ENCODE measurements at places on chromosomes 7 and 10.

DNA sequence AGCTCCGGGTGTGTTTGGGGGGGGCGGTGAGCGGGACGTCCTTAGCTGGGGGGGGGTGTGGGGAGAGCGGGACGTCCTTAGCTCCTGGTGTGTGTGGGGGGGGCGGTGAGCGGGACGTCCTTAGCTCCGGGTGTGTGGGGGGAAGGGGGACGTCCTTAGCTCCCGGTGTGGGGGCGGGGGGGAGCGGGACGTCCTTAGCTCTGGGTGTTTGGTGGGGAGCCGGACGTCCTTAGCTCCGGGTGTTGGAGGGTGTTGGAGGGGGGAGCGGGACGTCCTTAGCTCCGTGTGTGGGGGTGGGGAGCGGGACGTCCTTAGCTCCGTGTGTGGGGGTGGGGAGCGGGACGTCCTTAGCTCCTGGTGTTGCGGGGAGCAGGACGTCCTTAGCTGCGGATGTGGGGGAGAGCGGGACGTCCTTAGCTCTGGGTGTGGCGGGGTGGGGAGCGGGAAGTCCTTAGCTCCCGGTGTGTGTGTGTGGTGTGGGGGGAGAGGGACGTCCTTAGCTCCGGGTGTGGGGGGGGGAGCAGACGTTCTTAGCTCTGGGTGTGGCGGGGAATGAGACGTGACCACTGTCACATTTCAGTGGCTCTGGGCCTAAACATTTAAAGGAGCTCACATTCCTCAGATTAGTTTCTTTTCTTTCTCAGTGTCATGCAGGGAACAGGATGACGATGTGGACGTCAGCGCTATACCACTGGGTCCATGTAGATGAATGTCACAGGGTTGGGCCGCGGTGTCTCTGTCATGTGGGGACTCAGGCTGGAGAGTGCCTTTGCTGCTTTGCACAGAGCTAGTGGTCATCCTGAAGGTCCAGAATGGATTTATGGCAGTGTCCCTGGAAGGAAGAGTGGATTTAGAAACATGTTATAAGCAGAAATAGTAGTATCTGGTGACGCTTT lies 7.5 kb downstream of the DYNC2I1 start:
- peak; percentile 30 for DNase-seq

DNA sequence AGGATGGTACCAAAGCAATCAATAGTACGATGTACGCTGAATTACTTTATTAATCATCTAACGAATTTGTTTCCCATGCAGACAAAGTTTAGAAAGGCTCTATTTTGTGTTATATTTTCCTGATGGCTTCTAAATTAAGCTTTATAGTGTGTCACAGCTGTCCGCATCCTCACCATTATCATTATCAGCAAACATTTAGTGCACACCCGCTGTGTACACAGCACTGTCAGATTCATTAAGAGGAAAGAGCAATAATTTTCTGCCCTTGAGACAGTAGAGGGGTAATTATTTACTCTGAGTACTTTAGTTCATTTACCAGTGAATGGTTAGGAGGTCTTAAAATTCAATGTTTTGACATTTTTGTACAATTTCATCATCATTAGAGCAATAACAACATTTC lies 233.3 kb upstream of the PTPRZ1 start:
- DNase-seq, result no peak

GRCh38 chr10:128003521-128003920 lies 96.6 kb downstream of the PTPRE start:
- DNase-seq, result no peak

DNA sequence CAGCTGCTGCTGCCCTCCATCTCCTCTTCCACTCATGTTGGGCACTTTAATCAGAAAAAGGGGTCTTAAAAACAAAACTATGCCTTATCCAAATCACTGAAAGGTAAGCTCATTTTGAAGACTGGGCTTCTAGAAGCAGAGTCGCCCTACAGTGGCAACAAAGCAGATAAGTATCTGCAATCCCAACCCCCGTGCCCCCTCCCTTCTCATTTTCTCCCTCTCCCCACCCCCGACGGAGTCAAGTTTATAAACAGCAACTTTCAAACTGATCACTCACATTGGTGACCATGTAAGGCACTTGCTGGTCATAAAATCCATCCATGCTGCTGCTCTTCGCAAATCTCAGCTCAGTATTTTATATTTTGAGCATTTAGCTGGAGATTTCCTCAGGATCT lies 738 bp downstream of the ETV1 start:
- DNase-seq, result no peak

DNA sequence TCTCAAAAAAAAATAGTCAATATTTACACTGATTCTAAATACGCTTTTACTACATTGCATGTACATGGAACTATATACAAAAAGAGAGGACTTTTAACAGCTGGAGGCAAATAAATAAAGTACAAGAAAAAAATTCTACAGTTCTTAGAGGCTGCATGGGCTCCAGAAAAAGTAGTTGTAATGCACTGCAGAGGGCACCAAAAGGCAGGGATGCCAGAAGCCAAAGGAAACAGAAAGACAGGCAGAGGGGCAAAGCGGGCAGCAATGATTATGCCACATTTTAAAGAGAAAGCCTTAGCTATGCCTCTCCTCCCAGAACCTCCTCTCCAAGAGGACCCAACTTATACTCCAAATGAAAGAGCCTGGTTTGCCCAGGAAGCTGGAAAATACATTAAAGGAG lies 11.6 kb upstream of the ADCK2 start:
- DNase-seq, result no peak

GRCh38 chr7:155184923-155185322 lies 112.8 kb upstream of the INSIG1 start:
- no peak for DNase-seq

DNA sequence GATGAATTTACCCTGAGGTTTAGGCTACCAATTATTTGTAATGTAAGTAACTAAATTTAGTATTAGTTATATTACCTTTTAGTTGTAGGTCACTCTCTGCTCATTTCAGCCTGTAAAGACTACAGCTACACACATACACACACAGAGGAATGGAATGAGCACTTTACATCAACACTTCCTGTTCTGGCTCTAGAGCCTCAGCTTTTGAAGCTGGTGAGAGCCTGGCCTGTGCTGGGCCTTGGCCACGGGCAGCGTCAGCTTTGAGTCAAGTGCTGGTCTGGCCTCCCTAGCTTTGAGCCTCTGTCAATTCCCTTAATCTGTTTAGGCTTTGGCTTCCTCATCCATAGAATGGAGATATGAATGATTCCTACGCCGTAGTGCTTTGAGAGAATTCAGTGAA lies 141.7 kb downstream of the EGFR start:
- no peak for DNase-seq

- DNase-seq, result no peak
These were observed 38.2 kb downstream of the SMURF1 start for GRCh38 chr7:99105756-99106155.

DNA sequence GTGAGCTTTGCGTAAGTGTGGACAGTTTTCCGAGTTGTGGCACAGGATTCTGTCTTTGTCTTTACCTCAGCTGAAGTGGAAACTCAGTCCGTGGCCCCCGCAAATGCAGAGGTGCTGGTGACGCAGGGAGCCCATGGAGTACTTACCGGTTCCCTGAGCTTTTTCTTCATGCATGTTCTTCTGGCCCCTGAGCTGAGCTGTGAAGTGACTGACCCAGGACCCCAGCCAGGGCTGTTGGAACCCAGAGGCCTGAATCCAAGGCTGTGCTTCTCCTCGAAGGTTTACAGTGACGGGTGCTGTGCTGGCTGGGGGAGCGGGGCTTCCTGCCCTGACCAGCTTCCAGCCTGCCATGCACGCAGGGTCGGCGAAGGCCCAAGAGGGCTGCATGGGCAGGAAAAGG lies 223.5 kb downstream of the GLRX3 start:
- no peak for DNase-seq

- DNase-seq, result no peak
These were observed 78.4 kb upstream of the UNC5B start for GRCh38 chr10:71133710-71134686.

DNA sequence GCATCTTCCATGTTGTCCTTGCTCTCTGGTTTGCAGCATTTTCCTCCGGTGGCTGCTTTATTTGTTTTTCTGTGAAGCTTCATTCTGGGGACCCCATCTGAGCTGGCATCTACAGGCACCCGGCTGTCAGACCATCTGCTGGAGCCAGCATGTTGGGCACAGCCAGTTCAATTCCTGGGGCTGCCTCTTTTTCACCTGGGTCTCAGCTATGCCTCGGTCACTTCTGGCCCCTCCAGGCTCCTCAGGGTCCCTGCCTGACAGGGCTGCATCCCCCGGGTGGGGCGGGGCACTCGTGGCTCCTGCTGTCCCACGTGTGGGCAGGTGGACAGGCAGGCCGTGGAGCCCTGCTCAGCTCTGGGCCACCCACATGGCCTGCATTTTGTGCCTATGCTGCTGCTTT lies 8.1 kb downstream of the SCART1 start:
- DNase-seq, result no peak

DNA sequence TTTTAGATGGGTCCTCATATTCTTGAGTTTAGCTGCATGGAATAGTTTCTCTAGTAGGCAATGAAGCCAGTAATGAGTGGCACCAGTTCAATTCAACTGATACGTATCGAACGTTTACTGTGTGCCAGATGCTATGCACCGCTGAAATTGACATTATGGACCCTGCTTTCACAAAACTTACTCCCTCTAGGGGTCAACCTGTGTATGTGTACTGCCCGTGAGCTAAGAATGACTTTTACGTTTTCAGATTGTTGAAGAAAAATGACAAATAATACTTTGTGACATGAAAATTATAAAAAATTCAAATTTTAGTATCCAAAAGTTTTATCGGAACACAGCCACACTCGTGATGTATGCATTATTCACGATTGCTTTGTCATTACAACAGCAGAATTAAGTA lies 95.5 kb downstream of the ZMYND11 start:
- DNase-seq, result no peak

GRCh38 chr10:119750391-119751230 lies 24.8 kb downstream of the INPP5F start:
- peak; percentile 36 for DNase-seq

DNA sequence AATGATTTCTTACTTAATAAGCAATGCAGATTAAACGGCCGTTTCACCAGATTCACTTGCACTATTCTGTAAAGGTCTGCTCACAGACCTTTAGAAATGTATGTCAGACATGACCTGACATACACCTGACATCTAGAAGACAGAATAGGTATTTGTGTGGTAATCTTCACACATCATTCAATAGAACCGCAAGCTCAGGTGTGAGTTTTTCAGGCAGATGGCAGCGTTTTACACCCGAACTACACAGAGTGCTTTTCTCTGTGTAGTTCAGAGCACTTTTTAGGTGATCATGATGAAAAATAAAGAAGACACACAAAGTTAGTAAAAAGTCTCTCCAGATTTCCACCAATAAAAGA lies 63.2 kb downstream of the PRKCQ start:
- no peak for DNase-seq

GRCh38 chr7:150945853-150946420 lies 32.2 kb downstream of the KCNH2 start:
- no peak for DNase-seq

DNA sequence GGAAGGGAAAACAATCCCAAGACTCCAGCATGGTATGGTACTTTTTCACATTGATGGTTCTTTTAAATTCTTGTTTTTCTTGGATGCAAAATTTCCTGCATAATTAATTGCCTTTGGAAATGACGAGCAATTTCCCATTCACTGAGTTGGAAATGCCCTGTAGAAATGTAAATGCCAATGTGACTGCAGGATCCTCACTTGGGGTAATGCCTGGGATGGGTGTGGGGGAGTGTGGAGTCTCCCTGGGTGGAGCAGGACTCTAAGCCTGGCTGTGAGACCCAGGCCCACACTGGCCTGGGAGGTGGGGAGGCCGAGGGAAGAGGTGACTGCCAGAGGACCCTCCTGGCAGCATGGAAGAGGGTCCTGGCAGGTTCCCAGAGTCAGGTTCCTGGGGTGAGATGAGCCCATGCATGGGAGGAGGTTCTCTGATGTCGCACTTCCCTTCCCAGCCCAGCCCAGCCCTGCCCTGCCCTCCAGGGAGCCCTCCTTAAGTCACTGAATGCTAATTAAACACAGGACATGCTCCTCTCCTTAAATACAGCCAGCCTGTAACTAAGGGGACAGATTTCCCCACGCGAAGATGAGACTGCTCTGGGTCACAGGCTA lies 157.9 kb downstream of the GFRA1 start:
- DNase-seq, result no peak

- DNase-seq, result no peak
These were observed 10.8 kb downstream of the TMEM196 start for GRCh38 chr7:19762631-19763030.

DNA sequence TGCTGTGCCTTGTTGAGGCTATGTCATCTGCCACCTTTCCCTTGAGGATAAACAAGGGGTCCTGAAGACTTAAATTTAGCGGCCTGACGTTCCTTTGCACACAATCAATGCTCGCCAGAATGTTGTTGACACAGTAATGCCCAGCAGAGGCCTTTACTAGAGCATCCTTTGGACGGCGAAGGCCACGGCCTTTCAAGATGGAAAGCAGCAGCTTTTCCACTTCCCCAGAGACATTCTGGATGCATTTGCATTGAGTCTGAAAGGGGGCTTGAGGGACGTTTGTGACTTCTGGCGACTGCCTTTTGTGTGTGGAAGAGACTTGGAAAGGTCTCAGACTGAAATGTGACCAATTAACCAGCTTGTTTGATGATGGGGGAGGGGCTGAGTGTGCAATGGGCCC lies 52.5 kb downstream of the VWA2 start:
- DNase-seq, result no peak

- no peak for DNase-seq
These were observed 104.5 kb downstream of the CHN2 start for GRCh38 chr7:29299086-29299485.

DNA sequence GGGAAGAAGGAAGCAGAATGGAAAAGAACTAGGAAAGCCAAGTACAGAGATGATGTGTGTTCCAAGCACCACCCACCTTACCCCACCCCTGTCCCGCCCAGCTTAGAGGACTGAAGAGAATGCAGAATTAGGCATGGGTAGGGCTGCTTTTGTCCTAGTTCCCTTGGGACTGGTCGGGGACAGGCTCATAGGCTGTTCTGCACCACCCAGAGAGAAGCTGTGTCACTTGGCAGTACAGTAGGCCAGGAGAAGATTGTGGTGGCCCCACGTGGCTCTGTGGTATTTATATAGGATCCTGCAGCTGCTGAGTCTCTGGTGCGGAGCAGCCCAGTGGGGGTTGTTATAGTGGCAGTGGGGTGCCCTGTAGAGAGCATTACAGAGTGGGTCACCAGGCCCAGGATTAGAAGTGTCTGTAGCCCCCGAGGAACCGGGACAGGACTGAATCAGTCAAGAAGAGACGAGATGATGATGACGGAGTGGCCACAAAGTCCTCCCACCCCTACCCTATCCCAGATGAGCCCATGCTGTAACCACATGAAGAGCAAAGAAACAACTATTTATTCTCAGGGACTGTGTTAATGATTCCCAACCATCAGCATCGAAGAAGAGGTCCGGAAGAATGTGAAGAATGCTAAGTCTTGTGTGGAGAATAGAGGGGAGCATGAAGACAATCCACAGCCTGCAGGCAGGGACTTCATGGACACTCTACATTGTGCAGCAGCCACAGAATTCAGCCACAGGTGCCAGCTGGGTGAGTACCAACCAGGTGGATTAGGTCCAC lies 88.9 kb downstream of the C1GALT1 start:
- DNase-seq, result no peak

- no peak for DNase-seq
These were observed 160.6 kb upstream of the YAE1 start for GRCh38 chr7:39405581-39405980.
